ENCODE measurements at places on chromosomes 6 and 20. TPM values are rescaled to one million over a fixed set of nuclear protein-coding genes. Genes with fewer than 3 reads are reported as not detected.

Gene NR2E1
- not detected for total RNA-seq

Gene PLA2G7
- total RNA-seq: 0.27 TPM

Gene ZSCAN23
- 2.1 TPM for total RNA-seq

Gene SYTL3
- 11.7 TPM for total RNA-seq

Gene TOX2
- total RNA-seq: 0.46 TPM

Gene GCM1
- total RNA-seq: not detected

Gene MYBL2
- 0.78 TPM for total RNA-seq

Gene NKAIN2
- total RNA-seq: 0.22 TPM

Gene C20orf204
- total RNA-seq: 0.38 TPM

Gene DIDO1
- total RNA-seq: 32.3 TPM

Gene HLA-DQA1
- 5.5 TPM for total RNA-seq

Gene DZANK1
- 0.48 TPM for total RNA-seq

Gene C20orf141
- not detected for total RNA-seq

Gene C6orf58
- total RNA-seq: not detected

Gene MCHR2
- total RNA-seq: not detected

Gene PSORS1C2
- not detected for total RNA-seq

Gene ID4
- 1.4 TPM for total RNA-seq

Gene VSX1
- total RNA-seq: 0.30 TPM

Measured in Right ventricle myocardium superior (tissue), 1 donor.